ENCODE measurements at places on chromosomes 5 and 9. TPM values are rescaled to one million over a fixed set of nuclear protein-coding genes. Genes with fewer than 3 reads are reported as not detected.

Gene SOX30
- total RNA-seq = not detected

Gene LEAP2
- 0.92 TPM for total RNA-seq

Gene BARHL1
- total RNA-seq = not detected

Gene ARAP3
- 2.8 TPM for total RNA-seq

Gene PTGES
- total RNA-seq = 0.16 TPM

Gene SELENOP
- 99.9 TPM for total RNA-seq

Gene SMIM33
- total RNA-seq = not detected

Gene OR13C5
- total RNA-seq = not detected

All from pancreas (tissue), 10 donors.